ENCODE measurements at places on chromosomes 16 and 17.
A peak's percentile ranks its signal among the peaks of the same experiment; 100 is the strongest.

DNA sequence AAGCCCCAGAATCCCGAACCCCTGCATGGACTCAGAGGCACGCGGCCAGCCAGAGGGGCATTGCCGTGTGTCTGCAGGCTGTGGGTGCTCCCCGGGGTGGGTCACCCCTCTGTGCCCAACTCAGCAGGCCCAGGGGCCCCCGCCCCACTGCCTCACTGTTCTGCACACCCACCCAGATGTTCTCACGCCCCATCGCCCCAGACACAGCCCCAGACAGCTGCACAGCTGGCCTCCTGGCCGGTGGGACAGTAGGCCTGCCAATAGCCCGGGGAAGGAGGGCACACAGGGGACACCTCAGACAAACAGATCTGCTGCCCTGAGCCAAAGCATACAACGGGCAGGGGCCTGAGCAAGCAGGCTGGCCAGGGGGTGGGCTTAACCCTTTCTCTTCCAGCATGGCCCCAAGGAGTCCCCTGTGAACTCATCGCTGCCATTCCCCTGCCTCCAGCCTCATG lies 27.6 kb upstream of the NXPH3 start:
- DNase-seq, result no peak

GRCh38 chr16:89365996-89366395 lies 124.4 kb downstream of the ANKRD11 start:
- no peak for DNase-seq

DNA sequence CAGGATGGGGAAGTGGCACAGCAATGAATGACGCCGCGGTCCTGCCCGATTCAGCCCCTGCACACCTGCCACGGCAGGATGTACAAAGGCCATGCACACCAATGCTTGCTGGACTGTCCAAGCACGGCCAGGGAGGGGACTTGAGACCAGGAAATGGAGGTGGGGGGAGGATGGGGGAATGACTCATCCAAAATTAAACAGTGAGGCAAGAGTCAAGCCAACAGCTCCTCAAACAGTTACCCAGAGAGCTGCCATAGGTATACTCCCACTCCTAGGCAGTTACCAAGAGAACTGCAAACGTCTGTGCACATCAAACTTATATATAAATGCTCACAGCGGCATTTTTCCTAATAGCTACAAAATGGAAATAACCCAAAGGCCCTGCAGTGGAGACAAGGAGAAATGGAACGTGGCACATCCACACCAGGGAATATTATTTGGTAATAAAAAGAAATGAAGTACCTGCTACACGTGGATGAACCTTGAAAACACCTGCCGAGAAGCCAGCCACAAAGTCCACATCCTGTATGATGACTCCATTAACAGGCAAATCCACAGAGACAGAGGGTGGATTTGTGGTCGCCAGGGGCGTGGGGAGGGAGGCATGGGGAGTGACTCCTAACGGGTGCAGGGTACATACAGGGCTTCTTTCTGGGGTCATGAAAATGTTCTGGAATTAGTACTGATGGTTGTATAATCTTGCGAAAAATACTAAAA lies 54.1 kb downstream of the VAC14 start:
- peak; percentile 88 for DNase-seq

DNA sequence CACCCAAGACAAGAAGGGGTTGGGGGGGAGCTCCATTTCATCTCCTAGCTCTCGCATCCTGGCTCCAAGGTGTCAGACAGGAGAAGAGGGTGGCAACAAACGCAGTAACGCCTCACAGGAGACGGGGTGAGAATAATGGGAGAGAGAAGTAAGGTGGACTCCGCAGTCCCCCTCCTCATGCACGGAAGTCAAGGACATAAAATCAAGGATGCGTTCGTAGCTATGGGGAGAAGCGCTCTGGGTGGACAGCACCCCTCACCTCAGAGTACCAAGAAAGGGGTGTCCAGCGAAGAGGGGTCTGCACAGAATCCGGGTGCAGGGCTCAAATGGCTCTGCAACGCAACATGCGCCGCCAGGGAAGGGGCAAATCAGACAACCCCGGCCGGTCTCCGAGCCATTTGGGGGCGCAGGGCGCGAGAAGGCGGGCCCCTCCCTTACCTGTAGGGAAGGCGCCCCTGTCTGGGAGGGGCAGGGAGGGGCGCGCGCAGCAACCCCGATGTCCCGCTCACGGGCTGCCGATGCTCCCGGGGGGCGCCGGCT lies 555 bp downstream of the HDAC5 start:
- DNase-seq, result no peak

Data from activated naive CD4-positive, alpha-beta T cell treated with anti-CD3 and anti-CD28 coated beads, Interleukin-2, amount 10 ng/mL, durations not matched to agents 7 days and 5 days (primary cell).